Upper lobe of left lung (tissue), 6 donors: ENCODE measurements at places on chromosomes 6 and 20.

GRCh38 chr20:41627611-41628244, 9.6 kb upstream of the CHD6 start:
- no peak for DNase-seq
- no peaks in the 10 kb centered on the region for H3K36me3 ChIP-seq
- H3K27ac ChIP-seq: no peak overlapping the region
- H3K4me1 ChIP-seq: no peaks in the 10 kb centered on the region

DNA sequence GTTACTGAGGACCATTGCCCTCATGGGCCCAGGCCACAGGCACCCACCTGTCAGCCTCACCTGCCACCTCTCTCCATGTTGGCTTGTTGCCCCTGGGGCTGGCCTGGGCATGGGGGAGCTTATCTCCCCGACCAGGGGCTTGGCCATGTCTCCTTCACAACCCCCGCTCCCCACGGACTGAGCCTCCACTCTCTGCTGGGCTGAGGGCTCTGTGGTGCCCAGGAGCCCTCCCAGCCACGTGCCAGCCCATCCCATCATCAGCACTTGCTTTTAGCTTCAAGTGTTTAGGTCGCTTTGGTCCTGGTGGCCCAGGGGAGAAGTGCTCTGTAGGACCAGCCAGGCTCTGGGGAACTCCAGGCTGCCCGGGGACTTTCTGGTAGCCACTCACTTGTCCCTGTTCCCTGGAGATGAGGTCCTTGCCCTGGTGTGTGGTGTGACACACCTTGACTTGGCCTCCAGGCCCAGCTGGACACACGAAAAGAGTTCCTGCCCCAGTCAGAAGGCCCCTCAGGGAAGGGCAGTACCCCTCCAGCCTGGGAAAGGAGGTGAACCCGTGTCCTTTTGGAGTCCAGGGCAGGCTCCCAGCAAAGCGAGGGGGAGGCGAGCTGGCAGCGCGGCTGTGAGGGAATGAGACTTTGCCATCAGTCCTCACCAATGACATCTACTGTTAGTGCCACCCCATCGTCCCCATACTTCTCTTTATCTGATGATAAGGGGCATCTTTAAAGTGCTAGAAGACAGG, 352.6 kb downstream of the ZFAND3 start:
- H3K4me3 ChIP-seq: no peak overlapping the region
- H3K27me3 ChIP-seq: no peaks in the 10 kb centered on the region
- DNase-seq: no peak
- H3K4me1 ChIP-seq: no peaks in the 10 kb centered on the region

DNA sequence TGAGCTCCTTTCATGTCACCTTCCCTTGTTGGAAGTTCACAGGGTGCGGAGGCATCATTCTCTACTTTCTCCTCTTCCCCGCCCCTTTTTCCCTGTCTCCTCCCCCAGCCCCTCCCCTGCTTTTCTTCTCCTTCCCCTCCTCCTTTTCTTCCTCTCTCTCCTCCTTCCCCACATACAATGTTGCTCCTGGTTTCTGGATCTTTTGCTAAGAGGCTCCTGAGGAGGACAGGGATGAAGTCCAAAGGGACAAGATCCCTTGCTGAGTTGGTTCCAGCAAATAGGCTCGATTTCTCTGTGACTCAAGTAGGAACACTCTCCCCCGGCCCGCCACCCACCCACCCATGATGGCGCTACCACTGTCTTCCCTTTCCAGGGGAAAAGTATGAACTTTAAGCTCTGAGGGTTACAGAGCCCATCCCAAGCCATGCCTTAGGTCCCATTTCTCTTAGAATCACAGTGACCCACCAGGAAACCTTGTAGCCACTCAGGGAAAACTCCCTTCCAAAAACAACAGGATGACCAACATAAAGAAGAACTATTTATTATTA, 852 bp upstream of the TFEB start:
- H3K27me3 ChIP-seq: no peaks in the 10 kb centered on the region
- peak overlapping the region; percentile 89 for H3K4me3 ChIP-seq
- no peak for DNase-seq
- no peaks in the 10 kb centered on the region for H3K36me3 ChIP-seq
- H3K4me1 ChIP-seq: peaks cover 39% of the 10 kb centered on the region

- no peaks in the 10 kb centered on the region for H3K27me3 ChIP-seq
- no peak for DNase-seq
- H3K4me1 ChIP-seq: no peaks in the 10 kb centered on the region
- H3K27ac ChIP-seq: no peak overlapping the region
- H3K4me3 ChIP-seq: no peak overlapping the region
Observed at GRCh38 chr6:30391240-30391639, 46.3 kb downstream of the RPP21 start.

GRCh38 chr6:158485431-158485830, 74.5 kb upstream of the TMEM181 start:
- no peaks in the 10 kb centered on the region for H3K27me3 ChIP-seq
- no peaks in the 10 kb centered on the region for H3K4me1 ChIP-seq
- no peak overlapping the region for H3K4me3 ChIP-seq
- no peak for DNase-seq

GRCh38 chr20:61297986-61298385, 45.9 kb downstream of the CDH4 start:
- H3K4me3 ChIP-seq: no peak overlapping the region
- H3K36me3 ChIP-seq: no peaks in the 10 kb centered on the region
- no peak overlapping the region for H3K27ac ChIP-seq
- no peaks in the 10 kb centered on the region for H3K4me1 ChIP-seq
- no peaks in the 10 kb centered on the region for H3K27me3 ChIP-seq
- DNase-seq: no peak
